ENCODE measurements at places on chromosomes 16 and 17.

DNA sequence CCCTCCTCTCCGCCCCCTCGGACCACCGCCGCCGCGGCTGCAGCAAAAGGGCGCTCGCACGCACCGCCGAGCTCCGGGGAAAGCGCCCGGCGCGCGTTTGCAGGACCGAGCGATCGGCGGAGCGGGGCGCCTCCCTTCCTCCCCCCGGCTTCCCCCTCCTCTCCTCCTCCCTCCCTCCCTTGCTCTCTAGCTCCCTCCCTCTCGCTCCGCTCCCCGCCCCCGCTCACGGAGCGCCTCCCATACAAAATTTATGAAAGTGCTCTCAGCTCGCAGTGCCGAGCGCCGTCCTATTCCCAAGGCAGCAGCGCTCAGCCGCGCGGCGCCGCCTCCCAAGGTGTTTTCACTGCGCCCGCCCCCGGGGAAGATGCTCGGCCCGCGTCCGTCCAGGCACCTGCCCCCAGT, at the start of gene RTN4RL1:
Gene RTN4RL1 (minus strand): TSS at position 115 of the 402 bp plus-strand sequence. CDS start 469 bp downstream, outside the sequence.
- peak; percentile 65 for DNase-seq

- no peak for DNase-seq
Observed at GRCh38 chr17:74135391-74136167, 67.9 kb upstream of the RPL38 start.

DNA sequence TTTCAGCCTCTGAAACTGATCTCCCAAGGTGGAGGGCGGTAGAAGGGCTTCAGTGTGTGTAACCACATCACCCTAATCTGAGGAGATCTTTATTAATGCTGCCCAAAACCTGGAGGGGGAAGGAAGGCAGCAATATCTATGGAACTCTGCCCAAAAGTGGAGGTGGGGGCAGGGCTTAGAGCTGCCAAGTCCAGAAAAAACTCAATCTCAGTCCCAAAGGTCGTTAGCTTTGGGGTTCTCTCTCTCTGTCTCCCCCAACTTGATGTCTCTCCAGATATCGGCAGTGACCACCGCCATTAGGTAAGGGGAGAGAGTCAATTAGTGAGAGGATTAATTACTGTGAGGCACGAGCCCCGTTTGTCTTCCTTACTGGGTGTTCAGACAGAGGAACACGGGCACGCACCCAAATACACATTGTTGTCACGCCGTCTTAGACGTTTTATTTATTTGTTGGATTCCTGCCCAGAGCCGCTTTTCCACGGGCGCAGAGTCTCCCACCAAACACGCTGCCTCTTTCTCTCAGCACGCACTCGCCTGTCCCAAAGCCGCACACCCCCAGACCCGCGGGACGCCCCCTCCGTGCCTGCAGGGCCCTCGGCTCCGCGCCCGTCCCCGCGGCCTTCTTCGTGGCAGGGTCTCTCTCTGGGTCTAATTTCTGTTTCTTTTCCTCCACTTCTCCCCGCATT, 5.4 kb upstream of the LHX1 start:
- no peak for DNase-seq

DNA sequence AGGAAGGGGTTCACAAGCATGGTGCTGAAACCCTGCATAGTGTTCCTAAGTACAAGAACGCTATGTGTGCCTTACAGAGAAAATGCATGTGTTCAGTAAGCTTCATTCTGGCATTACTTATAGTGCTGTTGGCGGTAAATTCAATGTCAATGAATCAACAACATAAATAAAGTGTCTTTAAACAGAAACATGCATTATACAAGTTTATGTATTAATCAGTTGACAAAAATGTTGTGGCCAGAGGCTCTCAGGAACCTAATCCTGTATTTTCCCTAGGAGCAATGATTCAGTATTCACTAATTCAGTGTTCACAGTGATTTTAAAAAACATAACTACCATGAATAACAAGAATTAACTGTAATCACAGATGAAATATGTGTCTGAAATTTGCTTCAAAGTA, 47.1 kb upstream of the MYOCD start:
- no peak for DNase-seq

- DNase-seq: no peak
Observed at GRCh38 chr16:53065461-53066061, 10.8 kb downstream of the CHD9 start.

DNA sequence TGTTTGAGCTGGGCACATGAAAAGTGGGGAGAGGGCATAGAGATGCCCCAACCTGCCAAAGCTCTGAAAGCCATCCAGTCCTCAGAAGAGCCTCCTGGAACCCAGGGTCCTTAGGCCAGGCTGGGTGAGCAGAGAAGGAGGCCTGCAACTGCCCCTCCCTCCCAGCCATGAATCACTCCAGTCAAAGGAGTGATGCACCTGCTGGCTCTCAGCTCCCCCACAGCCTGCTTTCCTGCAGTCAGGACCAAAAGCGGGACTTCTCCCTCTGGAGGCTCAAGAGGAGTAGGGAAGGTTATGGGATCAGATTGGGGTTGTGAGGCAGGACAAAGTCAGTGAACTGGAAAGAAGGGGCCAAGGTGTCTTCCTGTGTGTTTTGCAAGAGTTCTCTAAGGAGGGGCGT, 145.6 kb downstream of the TMEM132E start:
- no peak for DNase-seq

DNA sequence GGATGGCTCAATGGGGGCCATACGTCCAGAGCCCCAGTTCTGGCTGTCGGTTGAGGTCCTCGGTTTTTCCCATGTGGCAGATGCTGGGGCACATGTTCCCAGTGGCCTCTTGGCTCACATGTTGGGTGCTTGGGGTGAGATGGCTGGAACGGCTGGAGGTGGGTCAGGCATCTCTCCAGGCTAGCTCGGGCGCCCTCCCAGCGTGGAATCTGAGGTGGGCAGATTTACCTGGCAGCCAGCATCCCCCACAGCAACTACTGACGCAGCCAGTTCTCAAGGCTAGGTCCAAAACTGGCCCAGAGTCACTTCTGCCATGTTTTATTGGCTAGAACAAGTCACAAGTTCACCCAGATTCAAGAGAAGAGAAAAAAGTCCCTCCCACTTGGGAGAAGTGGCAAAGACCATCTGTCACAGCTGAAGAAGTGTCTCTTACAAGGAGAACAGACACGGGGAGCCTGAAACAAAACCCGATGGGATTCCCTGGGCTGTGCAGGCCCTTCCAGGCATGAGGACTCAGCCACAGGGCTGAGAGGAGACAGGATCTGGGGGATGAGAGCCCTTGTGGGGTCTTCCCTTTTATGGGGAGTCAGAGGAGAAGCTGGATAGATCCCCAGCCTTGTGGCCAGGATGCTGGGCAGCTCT, 15.2 kb downstream of the ACE start:
- no peak for DNase-seq

DNA sequence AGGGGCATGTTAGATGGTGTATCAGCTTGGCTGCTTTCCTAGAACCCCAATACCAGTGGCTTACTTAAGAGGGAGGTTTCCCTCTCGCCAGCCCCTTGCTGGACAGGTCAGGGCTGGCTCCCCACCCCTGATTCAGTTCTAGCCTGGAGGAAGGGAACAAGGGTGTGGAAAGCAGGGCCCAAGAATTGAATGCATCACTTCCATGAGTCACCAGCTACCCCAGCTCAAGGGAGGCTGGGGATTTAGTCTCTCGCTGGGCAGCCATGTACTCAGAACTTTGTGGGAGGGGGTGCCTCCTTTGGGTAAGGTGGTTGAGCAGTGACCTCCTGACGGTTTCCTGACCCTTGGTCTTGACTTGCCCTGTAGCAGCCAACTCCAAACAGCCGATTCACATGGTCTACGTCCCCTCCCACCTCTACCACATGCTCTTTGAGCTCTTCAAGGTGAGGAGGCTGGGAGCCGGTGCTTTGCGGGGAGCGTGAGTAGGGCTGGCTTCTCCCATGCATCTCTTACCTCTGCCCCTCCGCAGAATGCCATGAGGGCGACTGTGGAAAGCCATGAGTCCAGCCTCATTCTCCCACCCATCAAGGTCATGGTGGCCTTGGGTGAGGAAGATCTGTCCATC, 12.8 kb downstream of the PDK2 start:
- no peak for DNase-seq

DNA sequence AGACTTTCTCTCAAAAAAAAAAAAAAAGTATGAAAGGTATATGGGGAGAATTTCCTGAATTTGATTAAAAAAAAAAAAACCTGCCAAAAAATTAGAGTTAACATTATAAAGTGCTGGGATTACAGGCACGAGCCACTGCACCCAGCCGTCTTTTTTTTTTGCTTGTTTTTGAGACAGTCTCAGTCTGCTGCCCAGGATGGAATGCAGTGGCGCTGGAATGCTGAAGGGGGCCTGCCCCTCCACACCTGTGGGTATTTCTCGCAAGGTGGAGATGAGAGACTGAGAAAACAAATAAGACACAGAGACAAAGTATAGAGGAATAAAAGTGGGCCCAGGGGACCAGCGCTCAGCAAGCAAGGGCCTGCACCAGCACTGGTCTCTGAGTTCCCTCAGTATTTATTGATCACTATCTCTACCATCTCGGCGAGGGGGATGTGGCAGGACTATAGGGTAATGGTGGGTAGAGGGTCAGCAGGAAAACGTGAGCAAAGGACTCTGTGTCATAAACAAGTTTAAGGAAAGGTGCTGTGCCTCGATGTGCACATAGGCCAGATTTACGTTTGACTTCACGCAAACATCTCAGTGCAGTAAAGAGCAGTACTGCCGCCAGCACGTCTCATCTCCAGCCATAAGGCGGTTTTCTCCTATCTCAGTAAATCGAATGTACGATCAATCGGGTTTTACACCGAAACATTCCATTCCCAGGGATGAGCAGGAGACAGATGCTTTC, 117.2 kb downstream of the GOSR1 start:
- DNase-seq: no peak

DNA sequence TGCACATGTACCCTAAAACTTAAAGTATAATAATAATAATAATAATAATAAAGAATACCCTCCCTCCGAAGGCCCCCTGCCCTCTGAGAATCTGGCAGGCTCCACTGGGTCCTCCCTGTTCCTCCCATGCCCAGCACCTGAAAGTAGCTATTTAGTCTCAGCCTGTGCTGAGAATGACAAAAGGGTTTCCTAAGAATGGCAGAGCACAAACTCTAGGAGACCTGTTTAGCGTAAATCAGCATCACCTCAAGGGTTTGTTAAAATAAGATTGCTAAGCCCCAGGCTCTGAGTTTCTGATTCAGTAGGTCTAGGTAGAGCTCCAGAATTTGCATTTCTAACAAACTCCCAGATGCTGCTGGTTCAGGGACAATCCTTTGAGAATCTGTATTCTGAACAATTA, 606.8 kb upstream of the CDH11 start:
- no peak for DNase-seq

GRCh38 chr17:50430821-50431618, 5.0 kb downstream of the ACSF2 start:
- DNase-seq: no peak

GRCh38 chr17:8628172-8628571, 2.4 kb downstream of the MYH10 start:
- no peak for DNase-seq

- DNase-seq: no peak
Observed at GRCh38 chr16:66007717-66008116, 358.8 kb upstream of the CDH5 start.

DNA sequence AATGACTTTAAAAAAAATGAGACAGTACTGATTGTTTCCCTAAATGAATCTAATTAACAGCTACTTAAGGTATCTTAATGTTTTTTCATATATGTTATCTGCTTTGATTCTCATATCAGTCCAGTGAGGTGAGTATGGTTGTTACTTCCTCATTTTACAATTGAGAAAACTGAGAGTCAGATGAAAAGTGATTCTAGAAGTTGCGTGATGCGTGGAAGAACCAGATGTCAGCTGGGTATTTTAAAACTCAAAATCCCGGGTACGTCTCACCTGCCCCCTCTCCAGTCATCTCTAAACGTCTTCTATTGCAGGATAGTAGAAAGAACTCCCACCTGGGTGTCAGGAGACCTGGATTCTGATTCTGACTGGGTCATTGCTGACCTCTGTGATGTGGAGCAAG, 89.2 kb downstream of the MAP2K6 start:
- DNase-seq: no peak

- no peak for DNase-seq
Observed at GRCh38 chr17:82447876-82448275, 2.7 kb downstream of the CYBC1 start.

DNA sequence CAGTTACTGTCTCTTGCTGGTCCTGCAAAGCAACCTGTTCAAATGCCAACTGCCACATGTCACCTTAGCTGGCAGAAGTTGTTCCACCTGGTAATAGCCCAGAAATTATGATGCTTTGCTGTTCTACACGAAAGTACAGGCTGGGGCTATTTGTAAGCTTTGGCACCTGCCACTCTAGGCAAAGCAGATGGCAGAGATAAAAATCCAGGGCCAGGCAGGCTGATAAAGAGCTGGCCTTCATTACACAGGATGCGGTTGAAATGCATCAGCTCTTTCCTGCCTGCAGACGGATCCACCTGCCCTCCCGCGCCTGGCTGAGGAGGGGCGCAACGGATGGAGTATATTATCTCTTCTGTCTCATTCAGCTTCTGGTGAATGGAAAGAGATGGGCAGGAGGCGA, 29.3 kb upstream of the KDM8 start:
- peak; percentile 60 for DNase-seq

DNA sequence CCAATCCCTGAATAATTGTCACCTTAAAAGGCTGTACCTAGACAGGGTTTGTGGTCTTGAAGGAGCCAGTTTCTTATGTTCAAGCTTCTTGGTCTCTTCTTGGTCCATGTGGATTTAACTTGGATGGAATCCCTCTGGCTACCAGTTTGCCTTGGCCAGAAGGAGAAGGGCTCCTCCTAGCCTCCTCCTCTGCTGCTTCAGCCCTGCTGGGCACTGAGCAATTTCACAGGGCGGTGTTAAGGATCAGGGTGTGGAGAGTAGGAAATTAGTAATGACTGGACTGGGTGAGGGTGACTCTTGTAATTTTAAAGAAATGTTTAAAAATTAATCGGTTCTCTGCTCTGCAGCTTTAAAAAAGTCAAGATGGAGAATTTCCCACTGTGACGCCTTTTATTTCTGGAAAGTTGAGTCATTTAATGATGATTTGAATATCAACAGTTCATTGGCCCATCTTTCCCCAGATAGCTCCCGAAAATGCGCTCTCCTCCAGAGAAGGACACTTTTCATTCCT, 96.4 kb downstream of the MSI2 start:
- no peak for DNase-seq

GRCh38 chr17:78824240-78824639, 16.4 kb downstream of the USP36 start:
- DNase-seq: no peak

DNA sequence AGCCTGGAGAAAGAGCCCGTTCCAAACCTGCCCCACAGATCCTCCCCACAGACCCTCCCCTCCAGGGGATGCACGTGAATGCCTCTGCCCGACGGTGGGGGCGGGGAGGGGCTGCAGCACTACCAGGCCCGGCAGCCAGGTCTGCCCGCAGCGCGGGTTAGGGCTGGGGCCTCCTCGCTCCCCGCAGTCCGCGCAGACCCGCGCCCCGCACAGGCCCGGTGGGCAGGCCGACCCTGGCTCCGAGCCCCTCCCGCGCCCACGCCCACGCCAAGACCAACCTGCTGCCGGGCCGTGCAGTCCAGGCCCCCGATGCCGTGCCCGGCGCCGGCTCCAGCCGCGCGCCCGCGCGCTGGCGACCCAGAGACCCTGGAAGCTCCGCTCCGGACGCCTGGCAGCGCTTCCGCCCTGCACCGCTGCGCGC, at the start of gene RPUSD1:
Gene RPUSD1 (minus strand): TSS at position 404 of the 421 bp plus-strand sequence. CDS start 644 bp downstream, outside the sequence.
- DNase-seq: no peak
